Foreskin keratinocyte (primary cell): ENCODE measurements at places on chromosomes 6 and 20. TPM values are rescaled to one million over a fixed set of nuclear protein-coding genes. Genes with fewer than 3 reads are reported as not detected.

DNA sequence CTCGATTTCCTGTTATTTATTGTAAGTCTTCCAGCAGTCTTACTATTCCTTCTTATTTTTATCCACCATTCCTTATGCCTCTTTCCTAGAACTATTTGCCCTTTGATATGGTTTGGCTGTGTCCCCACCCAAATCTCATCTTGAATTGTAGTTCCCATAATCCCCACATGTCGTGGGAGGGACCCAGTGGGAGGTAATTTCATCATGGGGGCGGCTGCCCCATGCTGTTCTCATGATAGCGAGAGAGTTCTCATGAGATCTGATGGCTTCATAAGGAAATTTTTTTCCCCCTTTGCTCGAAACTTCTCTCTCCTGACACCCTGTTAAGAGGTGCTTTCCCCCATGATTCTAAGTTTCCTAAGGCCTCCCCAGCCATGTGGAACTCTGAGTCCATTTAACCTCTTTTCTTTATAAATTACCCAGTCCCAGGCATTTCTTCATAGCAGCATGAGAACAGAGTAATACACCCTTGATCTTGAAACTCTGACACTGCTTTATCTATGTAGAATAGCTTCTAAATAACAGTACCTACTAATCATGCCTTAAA is 48.8 kb downstream of the PLN start:
- no peak for DNase-seq

Gene PRRT1
- polyA plus RNA-seq = 0.45 and 0.75 TPM in 2 replicates

Gene DNMT3B
- 0.79 and 1.1 TPM in 2 replicates for polyA plus RNA-seq

DNA sequence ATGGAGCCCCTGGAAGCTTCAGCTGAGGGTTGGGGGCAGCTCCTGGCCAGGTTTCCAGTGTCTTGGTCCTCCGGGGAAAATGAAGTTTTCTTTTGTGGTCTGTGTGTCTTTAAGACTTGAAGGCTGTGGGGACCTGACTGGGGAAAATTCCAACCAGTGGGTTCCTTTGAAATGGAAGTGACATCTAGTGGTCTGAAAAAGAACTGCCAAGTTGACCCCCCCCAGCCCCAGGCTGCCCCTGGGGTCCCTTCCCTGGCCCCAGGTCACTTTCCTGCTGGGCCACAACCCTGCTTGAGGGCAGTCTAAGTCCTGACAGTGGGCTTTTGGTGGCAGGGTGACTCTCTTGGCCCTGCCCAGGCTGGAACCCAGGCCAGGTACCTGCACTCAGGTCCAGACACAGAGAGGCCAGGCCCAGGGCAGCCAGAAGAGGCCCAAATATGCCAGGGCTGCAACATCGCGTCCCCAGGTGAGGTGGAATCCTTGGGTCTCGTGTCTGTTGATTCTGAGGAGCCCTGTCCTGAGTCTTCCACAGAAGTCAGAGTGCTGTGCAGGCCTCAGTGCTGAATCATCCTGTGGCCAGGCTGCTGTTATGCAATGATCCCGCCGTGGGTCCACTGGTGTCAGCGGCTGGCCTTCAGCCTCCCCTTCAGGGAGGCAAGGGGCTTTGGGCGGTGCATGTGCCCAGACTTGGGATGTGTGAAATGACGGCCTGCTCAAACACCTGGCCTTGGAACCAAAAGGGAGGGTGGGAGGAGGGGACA is 68.4 kb downstream of the VEGFA start:
- no peak for DNase-seq

Gene LY6G5C
- 1.5 and 1.8 TPM in 2 replicates for polyA plus RNA-seq

Gene SLC22A2
- polyA plus RNA-seq = not detected in 2 replicates

DNA sequence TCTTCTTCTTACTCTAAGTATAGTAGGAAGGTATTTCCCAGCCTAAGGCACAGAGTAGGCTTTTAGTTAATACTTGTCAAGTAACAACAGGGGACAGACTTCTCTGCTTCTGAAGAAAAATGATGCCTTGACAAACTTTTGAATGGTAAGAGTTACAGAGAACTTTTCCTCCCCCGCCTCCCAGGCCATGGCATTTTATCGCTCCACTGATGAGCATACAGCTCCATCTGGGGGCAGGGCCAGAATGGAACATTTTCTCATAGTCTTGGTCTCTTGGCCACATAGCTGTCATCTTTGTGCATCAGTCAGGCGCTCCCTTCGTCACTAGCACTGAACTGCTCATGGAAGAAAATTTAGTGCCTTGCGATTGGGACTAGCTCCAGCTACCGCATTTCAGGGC is 1066.8 kb upstream of the CITED2 start:
- DNase-seq = peak; percentile 37

Gene TRDN
- not detected in 2 replicates for polyA plus RNA-seq

DNA sequence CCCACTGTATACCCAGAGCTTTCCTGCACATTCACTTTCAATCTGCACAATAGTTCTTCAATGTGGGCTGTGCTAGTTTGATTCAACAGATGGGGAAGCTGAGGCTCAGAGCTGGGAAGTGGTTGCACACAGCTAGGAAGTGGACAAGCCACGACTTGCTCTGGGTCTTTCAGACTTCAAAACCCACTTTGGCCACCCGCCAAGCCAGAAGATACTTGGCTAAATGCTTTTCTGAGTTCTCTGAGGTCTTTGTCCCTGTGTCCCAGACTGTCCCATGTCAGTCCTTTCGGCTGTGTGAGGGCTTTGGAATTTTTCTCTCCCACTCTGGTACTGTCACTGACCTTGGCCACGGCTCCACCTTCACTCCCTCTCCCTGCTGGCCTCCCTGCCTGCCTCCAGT is 10.6 kb downstream of the PDYN start:
- DNase-seq = no peak

- DNase-seq = no peak
These were observed 120.7 kb downstream of the DHX35 start for GRCh38 chr20:39082622-39083398.

DNA sequence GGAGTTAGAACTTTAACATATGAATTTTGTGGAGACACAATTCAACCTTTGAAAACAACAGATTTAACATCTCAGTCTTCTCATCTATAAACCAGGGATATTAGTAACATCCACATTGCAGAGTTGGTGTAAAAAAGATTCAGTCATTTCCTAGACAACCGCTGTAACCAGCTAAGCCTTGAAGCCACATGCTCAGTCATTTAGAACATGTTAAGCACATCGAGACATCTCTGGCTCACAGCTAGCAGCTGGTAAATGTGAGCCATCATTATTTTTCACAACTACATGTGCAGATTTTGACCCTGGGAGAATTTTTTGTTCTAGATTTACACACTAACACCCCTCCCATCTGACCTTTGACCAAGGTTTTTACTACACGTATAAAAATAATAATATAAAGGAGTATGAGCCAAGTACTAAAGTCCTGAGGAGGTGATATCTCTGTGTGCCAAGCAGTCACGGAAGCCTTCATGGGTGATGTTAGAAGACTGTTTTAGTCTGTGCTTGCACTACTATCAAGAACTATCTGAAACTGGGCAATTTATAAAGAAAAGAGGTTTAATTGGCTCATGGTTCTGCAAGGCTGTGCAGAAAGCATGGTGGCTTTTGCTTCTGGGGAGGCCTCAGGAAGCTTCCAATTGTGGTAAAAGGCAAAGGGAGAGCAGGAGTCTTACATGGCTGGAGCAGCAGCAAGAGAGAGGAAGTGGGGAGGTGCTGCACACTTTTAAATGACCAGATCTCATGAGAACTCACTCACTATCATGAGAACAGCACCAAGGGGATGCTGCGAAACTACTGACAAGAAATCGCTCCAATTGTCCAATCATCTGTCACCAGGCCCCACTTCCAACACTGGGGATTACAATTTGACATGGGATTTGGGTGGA is 48.7 kb upstream of the IL20RA start:
- DNase-seq = no peak

Gene TSBP1
- polyA plus RNA-seq = not detected in 2 replicates

Gene TNXB
- polyA plus RNA-seq = 0.03 and 0.07 TPM in 2 replicates

Gene RSPH3
- polyA plus RNA-seq = 2.1 and 2.2 TPM in 2 replicates

DNA sequence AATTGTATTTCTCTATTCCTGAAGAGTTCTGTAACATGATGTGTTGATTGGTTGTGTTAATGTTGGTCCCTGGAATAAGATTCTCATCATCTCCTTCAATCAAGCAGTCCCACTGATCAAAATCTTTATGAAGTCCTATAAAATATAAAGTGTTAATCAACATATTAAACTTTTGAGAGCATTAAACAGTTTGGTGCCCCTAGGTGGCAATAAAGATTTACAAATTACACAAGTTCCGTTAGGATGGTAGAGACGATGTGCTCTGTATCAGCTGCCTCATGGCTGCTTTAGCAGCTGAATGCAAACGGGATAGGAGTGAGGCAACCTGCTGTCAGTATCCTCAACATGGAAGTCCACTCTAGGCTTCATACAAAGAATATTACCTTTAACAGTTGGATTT is 16.9 kb downstream of the TDRD6 start:
- no peak for DNase-seq
